B cell (primary cell): ENCODE measurements at places on chromosomes 7 and 10. TPM values are rescaled to one million over a fixed set of nuclear protein-coding genes. Genes with fewer than 3 reads are reported as not detected.

Gene PRSS2
- total RNA-seq, result not detected in 2 replicates

Gene GPNMB
- total RNA-seq, result 1.9 and 2.6 TPM in 2 replicates

Gene ATE1
- 32.0 and 40.3 TPM in 2 replicates for total RNA-seq

DNA sequence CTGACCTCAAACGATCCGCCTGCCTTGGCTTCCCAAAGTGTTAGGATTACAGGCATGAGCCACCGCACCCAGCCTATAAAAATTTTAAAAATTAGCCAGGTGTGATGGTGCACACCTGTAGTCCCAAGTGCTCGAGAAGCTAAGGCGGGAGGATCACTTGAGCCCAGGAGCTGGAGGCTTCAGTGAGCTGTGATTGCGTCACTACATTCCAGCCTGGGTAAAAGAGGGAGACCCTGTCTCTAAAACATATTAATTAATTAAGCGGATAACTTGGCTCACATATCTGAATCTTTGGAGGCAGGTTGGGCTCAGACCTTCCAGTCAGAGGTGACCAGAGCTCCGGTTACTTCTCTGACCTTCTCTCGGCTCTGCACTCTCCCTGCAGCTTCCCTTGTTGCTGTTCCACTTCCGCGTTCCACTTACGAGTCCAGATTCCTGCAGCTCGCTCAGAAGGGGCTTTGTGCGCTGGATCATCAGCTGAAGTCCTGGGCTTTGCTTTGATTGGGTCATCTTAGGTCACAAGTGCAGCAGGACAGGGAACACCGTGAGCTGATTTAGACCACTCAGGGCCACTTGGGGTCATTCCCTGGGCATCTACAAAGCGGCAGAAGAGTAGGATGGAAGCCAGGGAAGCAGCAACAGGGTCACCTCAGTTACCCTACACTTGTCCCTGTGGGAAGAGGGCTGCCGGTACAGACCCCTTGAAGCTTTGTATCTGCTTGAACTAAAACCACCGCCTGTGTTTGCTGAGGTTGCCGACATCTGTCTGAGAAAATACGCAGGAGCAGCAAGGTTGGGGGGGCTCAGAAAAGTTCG is 2.0 kb upstream of the ARPC1B start:
- H3K36me3 ChIP-seq, result peaks cover 7% of the 10 kb centered on the region
- H3K27me3 ChIP-seq, result no peaks in the 10 kb centered on the region
- H3K27ac ChIP-seq, result no peak overlapping the region
- no peak overlapping the region for H3K4me3 ChIP-seq
- H3K4me1 ChIP-seq, result peaks cover 20% of the 10 kb centered on the region

GRCh38 chr10:93222211-93222754 is 148.6 kb downstream of the CYP26A1 start:
- no peak for DNase-seq
- H3K27ac ChIP-seq, result no peak overlapping the region
- H3K27me3 ChIP-seq, result no peaks in the 10 kb centered on the region

- no peaks in the 10 kb centered on the region for H3K27me3 ChIP-seq
- H3K4me3 ChIP-seq, result no peak overlapping the region
- no peaks in the 10 kb centered on the region for H3K36me3 ChIP-seq
These were observed 49.9 kb downstream of the CHST15 start for GRCh38 chr10:124043310-124044142.

DNA sequence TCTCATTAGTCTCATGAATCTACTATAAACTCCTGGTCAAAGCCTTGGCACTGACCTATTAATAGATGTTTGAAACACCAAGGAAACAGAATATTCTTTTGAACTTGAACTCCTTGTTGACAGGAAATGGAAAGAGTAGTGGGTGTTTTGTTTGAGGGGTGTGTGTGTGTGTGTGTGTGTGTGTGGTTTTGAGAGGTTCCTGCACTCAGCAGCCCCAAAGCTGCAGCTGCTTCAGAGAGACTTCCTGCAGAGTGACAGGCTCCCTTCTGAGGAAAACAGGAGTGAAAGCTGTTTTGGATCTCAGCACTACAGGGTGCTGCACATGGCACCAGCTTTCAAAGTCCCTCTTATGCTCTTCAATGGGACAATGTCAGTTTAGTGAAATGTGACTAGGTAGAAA is 546.5 kb upstream of the STEAP1 start:
- no peaks in the 10 kb centered on the region for H3K27me3 ChIP-seq
- H3K4me3 ChIP-seq, result no peak overlapping the region
- DNase-seq, result no peak
- no peaks in the 10 kb centered on the region for H3K4me1 ChIP-seq
- H3K27ac ChIP-seq, result no peak overlapping the region
- no peaks in the 10 kb centered on the region for H3K36me3 ChIP-seq

GRCh38 chr10:31926765-31927564 is 1.7 kb downstream of the ARHGAP12 start:
- H3K4me1 ChIP-seq, result peaks cover 20% of the 10 kb centered on the region
- peak overlapping the region; percentile 49 for H3K27ac ChIP-seq
- no peaks in the 10 kb centered on the region for H3K36me3 ChIP-seq
- H3K4me3 ChIP-seq, result peak overlapping the region; percentile 96

DNA sequence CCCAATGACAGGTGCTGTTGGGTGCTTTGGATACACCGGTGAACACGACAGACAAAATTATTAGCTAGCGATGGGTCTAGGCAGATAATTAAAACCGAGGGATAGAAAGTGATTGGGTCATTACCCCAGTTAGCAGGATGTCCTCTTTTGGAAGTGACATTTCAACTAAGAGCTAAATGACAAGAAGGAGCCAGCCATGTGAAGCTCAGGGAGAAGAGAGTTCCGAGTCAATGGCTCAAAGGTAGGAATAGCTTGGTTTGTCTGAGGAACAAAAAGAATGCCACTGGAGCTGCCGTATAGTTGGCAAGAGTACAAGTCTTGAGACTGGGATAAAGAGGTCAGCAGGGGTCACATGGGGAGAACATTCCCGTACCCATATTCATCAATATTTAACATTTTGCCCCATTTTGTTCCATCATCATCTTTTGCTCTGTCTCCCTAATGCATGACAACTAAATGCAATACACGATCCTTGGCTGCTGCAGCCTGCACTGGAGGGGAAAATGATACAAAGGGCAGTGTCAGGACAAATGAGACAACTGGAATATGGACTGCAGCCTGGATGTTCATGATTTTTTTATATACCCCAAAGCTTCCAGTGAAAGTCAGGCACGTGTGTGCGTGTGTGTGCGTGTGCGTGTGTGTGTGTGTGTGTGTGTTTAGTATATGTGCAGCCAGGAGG is 115.7 kb downstream of the ICA1 start:
- H3K4me3 ChIP-seq, result no peak overlapping the region
- H3K27ac ChIP-seq, result no peak overlapping the region
- H3K27me3 ChIP-seq, result no peaks in the 10 kb centered on the region
- H3K4me1 ChIP-seq, result peaks cover 26% of the 10 kb centered on the region
- no peaks in the 10 kb centered on the region for H3K36me3 ChIP-seq

DNA sequence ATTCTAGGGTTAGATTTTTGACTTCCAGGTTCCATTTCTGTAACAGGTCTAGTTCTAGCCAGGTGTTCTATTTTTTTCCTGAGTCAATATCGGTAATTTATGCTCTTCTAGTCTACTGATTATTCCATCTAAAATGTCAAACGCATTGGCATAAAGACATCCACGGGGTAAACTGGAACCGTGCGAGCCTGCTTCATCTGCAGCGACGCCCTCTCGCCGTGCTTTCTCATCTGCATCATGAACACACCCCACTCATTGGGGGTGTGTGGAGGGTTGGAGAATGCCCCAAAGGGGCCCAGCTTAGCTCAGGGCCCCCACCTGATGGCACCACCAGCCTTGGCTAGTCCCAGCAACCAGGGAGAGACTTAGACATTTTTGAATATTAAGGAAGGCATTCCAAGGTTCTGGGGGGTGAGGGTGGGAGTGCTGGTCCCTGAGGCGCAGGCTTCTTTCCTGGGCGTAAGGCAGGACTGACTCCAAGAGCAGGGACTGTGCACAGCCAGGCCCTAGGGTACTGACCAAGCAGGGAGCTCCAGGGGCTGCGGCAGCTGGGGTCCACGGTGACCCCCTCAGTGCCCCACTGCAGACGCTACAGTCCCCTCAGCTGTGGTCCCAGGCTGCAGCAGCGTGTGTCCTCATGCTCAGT is 12.9 kb upstream of the CRYGN start:
- H3K4me3 ChIP-seq, result no peak overlapping the region
- no peak for DNase-seq
- H3K27ac ChIP-seq, result no peak overlapping the region

DNA sequence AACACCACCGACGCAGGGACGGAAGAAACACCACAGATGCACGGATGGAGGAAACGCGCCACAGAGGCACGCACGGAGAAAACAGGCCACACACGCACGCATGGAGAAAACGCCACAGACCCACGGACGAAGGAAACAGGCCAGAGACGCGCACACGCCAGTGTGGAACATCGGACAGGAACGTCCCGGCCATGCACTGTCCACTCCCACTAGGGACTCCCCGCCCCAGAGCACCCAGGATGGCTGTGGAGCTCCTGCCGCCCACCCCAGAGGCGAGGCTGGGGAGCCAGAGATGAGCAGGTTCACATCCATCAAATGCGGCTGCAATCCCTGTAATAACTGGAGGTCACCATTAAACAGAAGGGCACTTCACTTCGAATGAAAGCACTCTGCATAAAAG is 17.3 kb downstream of the DIP2C start:
- no peaks in the 10 kb centered on the region for H3K4me1 ChIP-seq
- no peaks in the 10 kb centered on the region for H3K36me3 ChIP-seq
- no peaks in the 10 kb centered on the region for H3K27me3 ChIP-seq
- no peak overlapping the region for H3K4me3 ChIP-seq
- no peak overlapping the region for H3K27ac ChIP-seq

DNA sequence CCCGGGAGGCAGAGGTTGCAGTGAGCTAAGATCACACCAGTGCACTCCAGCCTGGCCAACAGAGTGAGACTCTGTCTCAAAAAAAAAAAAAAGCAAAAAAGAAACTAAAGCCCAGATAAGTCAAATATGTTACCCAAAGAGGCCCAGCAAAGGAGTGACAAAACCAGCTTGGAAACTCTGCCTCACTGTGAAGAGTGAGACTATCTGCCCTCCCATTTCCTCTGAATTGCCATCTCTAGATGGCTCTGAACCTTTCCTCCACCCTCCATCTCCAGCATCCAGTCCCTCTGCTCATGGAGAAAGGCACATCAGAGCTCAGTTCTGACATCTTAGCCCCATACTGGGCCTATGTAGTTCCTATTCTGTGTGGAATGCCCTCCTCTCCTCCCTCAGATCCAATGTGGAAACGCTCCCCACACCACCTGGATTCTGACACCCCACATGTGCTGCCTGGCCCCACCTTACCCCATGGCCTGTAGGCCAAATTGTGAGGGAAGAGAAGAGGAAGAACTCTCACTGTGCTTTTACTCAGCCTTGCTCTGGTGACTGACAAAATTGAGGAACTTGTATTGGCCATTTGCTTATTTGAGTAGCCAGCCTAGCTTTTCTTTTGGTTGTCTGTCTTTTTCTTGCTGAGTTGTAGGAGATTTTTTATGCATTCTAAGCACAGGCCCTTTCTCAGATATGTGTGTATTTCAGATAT is 18.0 kb upstream of the NUDCD3 start:
- H3K4me3 ChIP-seq, result no peak overlapping the region
- peaks cover 3% of the 10 kb centered on the region for H3K4me1 ChIP-seq
- no peaks in the 10 kb centered on the region for H3K36me3 ChIP-seq
- no peaks in the 10 kb centered on the region for H3K27me3 ChIP-seq
- no peak for DNase-seq
